ENCODE measurements at places on chromosomes 5 and 9.

DNA sequence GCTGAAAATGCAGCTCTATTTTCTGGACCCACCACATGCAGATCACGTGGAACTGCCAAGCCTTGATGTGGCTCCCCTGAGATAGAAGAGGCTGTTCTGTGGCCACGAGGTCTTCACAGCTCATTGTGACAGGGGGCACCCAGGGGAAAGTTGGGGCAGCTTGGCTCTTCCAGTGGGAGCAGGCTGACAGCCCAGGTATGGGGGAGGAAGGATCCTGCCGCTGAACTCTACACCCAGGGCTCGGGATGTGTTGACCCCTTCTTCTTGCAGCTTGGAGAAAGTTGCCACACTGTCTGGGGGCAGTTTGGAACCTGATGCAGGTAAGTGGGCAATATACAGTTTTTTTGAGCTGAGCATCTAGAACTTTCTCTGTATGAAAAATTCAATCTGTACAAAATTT lies 133.6 kb upstream of the PITX1 start:
- no peak for DNase-seq

GRCh38 chr5:99315413-99316183 lies 386.8 kb upstream of the CHD1 start:
- DNase-seq: no peak

DNA sequence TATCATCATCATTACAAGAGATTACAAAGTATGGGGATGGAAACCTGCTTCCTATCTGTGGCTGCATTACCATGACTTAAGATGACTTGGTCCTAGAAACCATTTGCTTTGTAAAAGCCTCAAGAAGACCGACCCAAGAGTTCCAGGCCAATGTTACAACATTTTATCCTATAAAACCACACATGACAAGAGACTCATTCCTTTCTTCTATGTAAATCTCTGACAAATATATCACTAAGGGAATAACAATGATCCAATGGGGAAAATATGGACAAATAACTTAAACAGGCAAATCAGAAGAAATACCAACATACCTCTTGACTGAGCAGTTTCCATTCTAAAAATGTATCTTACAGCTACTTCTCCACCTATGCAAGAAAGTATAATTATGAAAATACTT lies 44.3 kb upstream of the VPS13A start:
- no peak for DNase-seq

GRCh38 chr9:91858213-91859030 lies 91.6 kb downstream of the ROR2 start:
- no peak for DNase-seq

GRCh38 chr9:124835026-124835557 lies 18.2 kb upstream of the WDR38 start:
- peak; percentile 64 for DNase-seq

DNA sequence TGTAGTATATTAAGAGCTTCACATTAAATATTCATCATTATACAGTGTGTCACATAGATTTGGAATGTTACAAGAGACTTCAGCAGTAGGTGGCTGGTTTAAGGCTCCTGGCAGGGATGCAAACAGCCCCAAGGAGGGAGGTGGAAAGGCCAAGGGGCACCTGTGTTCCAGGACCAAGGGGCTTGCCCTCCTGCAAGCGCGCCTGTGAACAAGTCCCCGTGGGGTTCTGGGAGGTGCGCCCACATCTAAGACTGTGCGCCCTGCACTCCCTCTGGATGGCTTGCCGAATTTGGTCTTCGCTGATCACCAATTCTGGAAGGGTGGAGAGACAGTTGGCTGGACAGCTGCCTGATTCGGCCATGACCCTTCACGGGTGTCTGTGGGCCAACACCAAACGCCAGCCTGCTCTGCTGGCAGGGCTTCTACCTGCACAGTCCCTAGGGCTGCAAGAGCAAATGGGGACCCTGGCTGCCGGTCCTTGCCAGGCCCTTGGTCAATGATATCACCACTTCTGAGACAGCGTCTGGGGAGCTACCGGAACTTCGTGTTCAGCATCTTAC lies 12.1 kb upstream of the SLC25A51 start:
- no peak for DNase-seq

- no peak for DNase-seq
These were observed 12.2 kb upstream of the ISL1 start for GRCh38 chr5:51371052-51371451.

DNA sequence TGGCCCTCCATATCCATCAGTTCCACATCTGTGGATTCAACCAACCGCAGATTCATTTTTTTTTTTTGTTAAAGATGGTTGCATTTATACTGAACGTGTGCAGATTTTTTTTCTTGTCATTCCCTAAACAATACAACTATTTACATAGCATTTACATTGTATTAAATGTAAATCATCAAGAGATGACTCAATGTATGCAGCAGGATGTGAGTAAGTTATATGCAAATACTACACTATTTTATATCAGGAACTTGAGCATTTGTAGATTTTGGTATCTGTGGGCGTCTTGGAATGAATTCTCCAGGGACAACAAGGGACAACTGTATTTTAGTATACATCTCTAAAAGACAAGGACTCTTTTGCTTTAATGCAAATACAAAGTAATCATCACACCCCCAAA lies 299.2 kb upstream of the ZNF608 start:
- DNase-seq: no peak

- DNase-seq: no peak
These were observed at the start of gene IL12B for GRCh38 chr5:159330131-159330800. Gene IL12B (minus strand): TSS chr5:159330487. CDS start chr5:159326782, 3,705 bp downstream.

DNA sequence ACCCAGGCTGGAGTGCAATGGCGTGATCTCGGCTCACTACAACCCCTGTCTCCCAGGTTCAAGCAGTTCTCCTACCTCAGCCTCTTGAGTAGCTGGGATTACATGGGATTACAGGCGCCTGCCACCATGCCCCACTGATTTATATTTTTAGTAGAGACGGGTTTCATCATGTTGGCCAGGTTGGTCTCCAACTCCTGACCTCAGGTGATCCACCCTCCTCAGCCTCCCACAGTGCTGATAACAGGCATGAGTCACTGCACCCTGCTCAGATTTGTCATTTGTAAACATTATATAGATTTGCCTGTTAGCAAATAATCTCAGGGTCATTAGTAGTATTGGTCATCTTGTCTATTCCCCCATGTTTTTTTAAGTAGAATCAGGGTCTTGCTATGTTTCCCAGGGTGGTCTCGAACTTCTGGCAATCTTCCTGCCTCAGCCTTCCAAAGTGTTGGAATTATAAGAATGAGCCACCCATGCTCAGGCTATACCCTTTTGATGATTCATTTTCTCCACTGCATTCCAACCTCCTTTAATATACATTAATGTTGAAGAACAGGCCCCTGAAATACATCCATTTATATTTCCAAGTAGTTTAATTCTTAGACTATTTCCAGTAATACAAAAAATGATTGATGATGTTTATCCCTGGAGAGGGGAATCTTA lies 17.3 kb downstream of the CENPH start:
- DNase-seq: no peak

DNA sequence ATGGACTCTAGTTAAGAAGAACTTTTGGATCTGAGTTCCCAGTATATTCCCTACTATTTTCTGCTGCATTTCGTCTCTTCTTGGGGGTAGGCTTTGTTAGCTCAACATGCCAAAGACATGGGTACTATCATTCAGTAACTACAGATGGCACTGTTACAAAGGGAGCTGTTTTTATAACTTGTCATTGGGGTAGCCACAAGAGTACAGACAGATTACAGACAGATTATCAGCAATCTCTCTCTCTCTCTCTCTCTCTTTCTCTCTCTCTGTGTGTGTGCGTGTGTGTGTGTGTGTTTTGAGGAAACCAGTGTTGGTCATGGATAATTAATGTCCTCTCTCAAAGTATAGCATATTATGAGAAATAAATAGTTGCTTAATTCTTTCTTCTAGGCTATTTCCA lies 116.1 kb downstream of the WDR70 start:
- DNase-seq: no peak

GRCh38 chr5:130135506-130135905 lies 231.2 kb downstream of the CHSY3 start:
- no peak for DNase-seq

DNA sequence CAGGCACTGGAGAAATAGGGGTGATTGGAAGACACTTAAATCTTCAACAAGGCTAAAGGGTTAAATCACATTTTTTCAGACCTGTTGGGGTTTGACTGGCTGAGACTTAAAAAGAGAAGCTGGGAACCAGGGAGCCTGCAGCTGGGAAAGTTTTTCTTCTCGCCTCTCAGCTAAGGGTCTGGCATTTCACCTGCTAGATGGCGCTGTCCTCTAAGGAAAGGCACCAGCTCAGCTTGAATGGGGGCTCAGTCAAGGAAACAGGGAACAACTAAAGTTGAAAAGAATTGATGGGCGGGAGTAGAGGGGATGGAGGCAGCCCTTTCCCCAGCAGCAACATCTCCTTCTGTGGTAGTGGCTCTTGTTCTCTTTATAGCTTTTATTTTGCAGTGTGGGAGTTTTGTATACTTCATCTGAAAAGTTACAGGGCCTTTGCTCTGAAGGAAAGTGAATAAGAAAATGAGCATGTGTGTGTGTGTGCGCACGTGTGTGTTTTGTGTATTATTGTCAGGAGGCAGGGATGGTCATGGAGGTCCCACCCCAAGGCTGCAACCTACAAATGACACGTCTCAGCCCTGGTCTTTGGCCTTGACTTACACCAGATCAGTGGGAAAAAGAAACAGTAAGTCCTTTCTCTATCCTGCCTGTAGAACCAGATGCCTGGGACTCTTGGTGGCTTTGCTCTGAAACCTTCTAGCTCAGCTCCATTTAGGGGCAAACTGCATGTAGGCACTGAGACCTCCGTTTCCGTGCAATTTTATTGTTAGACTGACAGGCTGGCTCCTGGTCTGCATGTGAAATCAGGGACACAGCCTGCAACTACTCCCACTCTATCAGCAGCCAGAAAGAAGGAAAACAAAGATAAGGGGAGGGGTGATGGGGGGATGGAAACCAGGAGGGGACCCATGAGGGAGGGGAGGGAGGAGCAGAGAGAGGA lies 316.2 kb upstream of the CLINT1 start:
- DNase-seq: no peak

DNA sequence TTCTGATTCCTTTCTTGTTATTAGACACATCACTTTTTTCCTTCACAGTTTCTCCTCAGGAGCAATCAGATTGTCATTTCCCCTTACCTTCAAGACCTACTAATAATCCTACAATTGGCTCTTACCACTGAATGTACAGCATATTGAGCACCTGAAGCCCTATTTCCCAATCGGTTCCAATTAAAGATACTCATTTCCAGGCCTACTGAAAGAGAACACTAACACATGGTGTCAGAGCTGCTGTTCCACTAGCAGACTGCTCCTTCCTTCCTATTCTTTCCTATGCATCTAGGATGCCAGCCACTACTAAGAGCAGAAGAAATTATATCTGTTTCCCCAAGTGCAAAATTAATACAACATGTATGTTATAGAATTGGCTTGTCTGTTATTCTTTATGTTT lies 34.6 kb downstream of the SKIC3 start:
- no peak for DNase-seq

GRCh38 chr5:6634306-6634705 lies 1.1 kb downstream of the SRD5A1 start:
- DNase-seq: no peak

DNA sequence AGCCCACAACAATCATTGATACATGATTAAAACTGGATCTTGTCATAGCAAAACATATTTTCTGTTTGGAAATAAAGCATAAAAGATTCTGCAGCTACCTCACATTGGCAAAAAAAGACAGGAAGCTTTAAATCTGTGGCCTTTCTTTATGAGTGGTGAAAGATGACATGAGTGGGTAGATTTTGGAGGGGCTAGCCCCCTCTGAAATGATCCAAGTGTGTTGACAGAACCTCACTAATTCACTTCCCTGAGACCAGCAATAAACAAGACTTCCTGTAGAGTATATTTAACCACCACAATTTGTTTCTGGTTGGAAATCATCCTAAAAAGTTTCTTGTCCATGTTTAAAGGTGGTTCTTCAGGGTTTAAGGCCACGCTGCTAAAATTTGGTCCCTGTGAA lies 530.8 kb downstream of the SPATA31D1 start:
- no peak for DNase-seq

GRCh38 chr9:73348471-73348870 lies 196.8 kb downstream of the ANXA1 start:
- no peak for DNase-seq

GRCh38 chr5:170523142-170523551 lies 19.3 kb downstream of the KCNIP1 start:
- DNase-seq: no peak

DNA sequence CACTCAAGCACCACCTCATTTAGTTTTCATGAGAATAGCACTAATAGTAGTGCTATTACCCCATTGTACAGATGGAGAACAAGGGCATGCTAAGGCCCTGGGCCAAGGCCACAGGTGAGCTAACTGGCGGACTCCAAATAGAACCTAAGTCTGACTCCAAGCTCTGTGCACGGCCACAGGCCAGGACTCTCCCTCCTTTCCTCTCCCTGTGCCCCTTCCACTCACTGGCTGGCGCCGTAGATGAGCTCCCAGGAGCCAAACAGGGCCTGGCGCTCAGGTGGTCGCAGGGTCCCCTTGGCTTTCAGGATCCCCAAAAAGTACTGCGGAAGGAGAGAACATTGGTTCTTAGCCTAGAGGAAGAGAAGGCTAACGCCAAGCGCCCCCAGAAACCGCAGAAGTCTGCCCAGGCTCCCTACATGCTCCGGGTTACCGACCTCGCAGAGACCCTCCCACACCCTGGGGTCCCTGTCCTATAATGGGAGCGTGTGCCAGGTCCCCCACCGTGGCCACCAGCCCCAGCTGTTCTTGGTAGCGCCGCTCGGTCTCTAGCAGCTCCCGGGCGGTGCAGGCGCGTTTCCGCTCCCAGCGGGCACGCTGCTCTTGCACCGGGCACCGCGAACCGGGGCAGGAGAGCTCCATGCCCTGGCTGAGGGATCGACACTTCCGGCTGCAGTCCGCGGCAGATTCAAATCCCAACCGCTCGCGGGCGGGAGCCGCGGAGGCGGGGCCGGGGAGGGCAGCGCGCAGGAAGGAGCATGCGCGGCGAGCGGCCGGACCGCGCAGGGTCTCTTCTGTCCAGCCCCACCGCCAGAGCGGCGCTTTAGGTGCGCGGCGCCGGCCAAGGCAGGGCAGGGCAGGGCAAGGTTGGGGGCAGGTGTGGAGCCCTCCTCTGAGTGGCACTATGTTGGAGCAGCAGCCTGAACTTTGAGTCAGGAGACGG lies at the start of gene ARHGEF39:
ARHGEF39 (minus strand) TSS at position 665 of the 940 bp plus-strand sequence; CDS start at position 639, 26 bp downstream.
- no peak for DNase-seq

DNA sequence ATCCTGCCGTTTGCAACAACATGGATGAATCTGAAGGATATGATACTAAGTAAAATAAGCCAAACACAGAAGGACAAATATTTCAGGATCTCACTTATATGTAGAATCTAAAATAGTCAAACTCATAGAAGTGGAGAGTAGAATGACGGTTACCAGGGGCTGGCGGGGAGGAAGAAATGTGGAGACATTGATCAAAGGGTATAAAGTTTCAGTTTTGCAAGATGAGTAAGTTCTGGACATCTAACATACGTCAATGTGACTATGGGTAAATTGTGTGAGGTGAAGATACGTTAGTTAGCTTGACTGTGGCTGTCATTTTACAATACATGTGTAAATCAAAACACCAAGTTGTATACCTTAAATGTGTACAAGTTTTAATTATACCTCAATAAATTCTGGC lies 200.3 kb downstream of the SNX18 start:
- no peak for DNase-seq

DNA sequence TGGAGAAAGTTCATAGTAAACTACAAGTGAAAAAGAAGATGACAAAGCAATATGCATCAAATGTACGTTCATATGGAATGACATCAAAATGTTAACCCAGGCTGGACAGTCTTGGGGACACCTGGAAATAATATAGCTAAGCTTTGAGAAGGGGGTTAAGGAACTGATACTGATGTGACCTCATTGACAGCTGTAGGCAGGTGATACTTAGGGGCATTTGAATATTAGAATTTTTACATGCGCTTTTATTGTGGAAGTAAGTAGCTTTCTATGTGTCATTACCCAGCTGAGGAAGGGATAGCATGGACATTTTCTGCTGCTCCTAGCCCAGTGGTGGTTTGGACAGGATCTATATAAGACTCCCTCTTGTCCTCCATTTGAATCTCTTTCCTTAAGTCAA lies 299.7 kb downstream of the CWC27 start:
- no peak for DNase-seq
